RPMI7951 (cell line): ENCODE measurements at places on chromosomes 1 and 21.

GRCh38 chr1:202046227-202046626 lies 35.8 kb downstream of the ELF3 start:
- DNase-seq: no peak

GRCh38 chr1:157992031-157992832 lies 1.2 kb upstream of the KIRREL1 start:
- peak; percentile 64 for DNase-seq

DNA sequence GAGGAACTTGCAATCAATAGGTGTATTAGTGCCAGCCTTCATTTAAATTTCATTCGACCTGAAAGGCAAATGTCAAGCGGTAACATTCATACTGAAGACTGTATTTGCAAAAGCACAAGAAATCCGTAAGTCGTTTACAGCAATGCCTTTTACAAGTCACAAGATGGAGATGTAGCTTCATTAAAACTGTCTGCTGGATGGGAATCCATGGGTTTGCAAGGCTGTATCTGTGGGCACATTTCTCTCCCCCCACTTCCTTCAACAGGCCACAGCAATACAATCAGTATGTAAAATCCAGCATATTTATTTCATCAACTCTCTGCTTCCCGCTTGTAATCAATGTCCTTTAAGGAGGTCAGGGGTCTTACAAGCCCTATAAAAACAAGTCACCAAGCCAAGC lies 147.1 kb downstream of the SLC45A1 start:
- no peak for DNase-seq

- DNase-seq: no peak
Observed at GRCh38 chr1:230424391-230425251, 1.5 kb downstream of the PGBD5 start.

- no peak for DNase-seq
Observed at GRCh38 chr1:233246965-233247364, 48.6 kb downstream of the PCNX2 start.

DNA sequence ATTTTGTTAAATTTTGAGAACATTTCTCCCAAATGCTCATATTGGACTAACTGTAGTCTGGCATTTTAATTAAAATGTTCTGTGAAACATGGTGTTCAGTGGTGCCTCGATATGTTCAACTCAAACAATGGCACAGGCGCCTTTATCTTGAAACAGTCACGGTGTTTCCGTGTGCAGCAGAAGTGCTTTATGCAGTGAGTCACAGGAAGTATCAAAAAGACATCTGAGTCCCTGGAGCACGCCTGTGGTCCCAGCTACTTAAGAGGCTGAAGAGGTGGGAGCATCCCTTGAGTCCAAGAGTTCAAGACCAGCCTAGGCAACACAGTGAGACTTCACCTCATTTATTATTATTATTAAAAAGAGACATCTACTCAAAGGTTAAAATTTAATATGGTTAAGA lies 52.2 kb downstream of the GREM2 start:
- DNase-seq: peak; percentile 33

DNA sequence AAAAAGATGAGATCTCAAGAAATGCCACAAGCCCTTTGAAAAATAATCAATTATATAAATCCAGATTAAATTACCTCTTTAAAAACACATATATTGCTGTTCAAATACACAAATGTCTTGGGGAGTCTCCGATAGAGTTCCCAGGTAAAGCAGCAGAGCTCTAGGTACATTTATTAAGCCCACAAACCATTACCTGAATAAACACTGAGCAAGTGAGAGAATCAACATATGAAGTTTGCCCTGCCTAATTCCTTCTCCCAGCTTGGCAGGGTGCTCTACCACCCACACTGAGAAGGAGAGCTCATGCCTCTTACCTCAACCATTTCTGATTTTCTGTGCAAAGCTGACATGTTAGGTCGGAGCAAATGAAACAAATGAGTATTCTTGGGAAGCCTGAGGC lies 402.4 kb downstream of the KCNH1 start:
- DNase-seq: no peak

- peak; percentile 22 for DNase-seq
Observed at GRCh38 chr1:160309185-160309557, 24.2 kb upstream of the PEX19 start.

DNA sequence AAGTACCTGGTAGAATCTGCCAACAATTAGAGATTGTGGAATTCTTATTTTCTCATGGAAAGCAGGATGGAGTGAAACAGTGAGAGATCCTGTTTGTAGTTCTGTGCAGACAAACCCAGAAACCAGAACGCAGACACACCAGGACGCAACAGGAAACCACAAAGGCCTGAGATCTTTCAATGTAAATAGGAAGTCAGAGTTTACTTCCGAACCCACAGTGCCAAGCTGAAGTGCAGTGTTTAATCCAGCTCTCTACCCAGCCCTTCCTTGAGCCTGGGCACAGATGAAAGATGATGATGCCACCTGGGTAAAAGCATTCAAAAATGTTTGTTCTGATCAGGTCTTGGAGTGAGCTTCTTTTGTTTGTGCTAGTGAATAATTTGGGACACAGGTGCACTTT lies 244.2 kb upstream of the HOOK1 start:
- DNase-seq: peak; percentile 35

- DNase-seq: no peak
Observed at GRCh38 chr1:192901500-192901899, 92.7 kb downstream of the RGS2 start.

GRCh38 chr1:21494196-21494595 lies 15.0 kb upstream of the ALPL start:
- no peak for DNase-seq

GRCh38 chr1:58919959-58920321 lies 136.1 kb upstream of the JUN start:
- DNase-seq: no peak

GRCh38 chr1:20645414-20645813 lies 12.2 kb downstream of the PINK1 start:
- DNase-seq: no peak

GRCh38 chr1:39829791-39830533 lies 41.3 kb upstream of the BMP8B start:
- peak; percentile 7 for DNase-seq

GRCh38 chr1:65359888-65360287 lies 50.5 kb downstream of the DNAJC6 start:
- no peak for DNase-seq

GRCh38 chr1:28110555-28110954 lies 22.1 kb upstream of the EYA3 start:
- DNase-seq: peak; percentile 44

GRCh38 chr1:22872981-22873664 lies 99.5 kb downstream of the LACTBL1 start:
- DNase-seq: peak; percentile 20

DNA sequence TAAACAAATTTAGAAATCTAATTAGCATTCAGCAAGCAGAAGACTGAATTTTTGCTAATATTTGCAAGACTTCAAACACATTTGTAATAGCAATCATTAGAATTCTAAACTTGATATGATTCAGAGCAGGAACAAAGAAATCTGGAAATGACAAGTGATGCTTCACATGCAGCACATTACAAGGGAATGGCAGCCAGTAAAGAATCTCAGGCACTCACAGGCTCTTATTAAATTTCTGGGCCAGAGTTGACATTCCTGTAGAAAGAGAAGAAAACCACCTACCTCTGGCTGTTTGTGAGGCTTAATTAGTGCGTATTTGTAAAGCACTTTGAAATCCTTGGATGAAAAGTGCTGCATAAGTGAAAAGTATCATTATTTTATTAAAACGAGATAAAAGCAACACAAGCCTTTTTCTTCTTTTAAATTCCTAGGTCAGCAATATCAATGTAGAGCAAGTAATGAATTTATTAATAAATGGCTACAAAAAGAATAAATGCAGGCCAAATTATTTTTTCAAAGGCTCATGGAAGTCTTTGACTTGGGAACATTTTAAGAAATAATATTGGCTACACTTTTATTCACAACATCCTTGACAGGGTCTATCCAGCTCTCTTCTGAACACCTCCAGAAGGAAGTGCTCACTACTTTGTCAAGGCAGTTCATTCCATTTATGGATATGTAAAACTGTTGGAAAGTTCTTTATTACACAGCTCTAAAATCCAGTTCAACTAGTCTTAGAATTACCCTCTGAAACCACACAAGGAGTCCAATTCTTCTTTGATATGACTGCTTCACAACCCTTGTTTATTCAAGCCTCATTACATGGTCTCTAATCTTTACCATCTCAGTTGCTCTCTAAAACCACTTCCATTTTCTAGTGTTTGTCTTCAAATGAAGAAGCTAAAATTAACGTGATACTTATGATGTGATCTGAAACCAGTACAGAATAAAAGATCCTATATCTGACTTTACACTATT lies 32.1 kb upstream of the SCYL3 start:
- DNase-seq: peak; percentile 21

DNA sequence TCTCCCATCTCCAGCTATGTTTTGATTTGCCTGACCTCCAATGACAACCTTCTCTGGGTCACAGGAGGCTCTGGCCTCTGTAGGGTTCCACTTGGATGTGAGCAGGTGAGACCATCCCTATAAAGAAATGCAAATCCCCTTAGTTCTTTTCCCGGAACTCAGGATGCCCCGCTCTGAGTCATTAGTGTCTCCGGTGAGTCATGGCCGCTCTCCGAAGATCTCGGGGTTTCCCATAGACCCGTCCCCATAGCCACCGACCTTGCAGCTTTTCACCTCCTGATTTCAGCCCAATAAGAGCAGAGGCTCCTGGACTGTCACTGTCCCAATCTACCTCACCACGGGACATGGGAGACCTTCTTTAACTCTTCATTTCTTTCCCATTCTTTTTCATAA lies 98.2 kb downstream of the PGBD5 start:
- peak; percentile 63 for DNase-seq

- DNase-seq: no peak
Observed at GRCh38 chr1:229950020-229950419, 117.0 kb upstream of the GALNT2 start.

DNA sequence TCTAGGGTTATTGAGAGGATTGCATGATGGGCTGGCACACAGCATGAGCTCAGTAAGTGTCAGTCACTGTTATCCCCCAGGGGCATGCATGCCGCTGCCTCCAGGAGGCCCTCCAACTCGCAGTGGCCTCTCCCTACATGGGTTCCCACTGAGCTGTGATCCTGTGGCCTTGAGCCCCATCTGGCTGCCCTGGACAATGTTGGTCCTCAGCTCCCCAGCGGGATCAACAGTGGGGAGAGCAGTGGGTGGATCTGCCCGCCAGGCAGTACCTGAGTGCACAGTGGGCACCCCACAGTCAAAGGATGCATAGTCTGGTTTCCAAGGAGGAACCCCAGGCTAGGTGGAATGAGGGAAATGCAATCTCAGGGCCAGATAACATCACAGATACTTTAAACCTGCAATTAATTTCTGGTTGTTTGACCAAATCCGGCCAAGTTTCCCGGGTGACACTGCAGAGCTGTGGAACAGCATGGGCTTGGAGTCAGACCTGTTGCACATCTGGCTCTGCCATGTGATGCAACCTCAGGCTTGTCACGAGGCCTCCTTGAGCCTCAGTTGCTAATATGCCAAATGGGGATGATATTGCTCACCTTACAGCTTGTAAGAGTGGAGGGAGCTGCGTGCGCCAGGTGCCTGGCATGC lies 9.3 kb downstream of the PADI3 start:
- DNase-seq: peak; percentile 94

- DNase-seq: no peak
Observed at GRCh38 chr1:88145752-88146151, 538.3 kb upstream of the PKN2 start.

GRCh38 chr1:21174654-21175323 lies 1.9 kb downstream of the EIF4G3 start:
- peak; percentile 40 for DNase-seq

DNA sequence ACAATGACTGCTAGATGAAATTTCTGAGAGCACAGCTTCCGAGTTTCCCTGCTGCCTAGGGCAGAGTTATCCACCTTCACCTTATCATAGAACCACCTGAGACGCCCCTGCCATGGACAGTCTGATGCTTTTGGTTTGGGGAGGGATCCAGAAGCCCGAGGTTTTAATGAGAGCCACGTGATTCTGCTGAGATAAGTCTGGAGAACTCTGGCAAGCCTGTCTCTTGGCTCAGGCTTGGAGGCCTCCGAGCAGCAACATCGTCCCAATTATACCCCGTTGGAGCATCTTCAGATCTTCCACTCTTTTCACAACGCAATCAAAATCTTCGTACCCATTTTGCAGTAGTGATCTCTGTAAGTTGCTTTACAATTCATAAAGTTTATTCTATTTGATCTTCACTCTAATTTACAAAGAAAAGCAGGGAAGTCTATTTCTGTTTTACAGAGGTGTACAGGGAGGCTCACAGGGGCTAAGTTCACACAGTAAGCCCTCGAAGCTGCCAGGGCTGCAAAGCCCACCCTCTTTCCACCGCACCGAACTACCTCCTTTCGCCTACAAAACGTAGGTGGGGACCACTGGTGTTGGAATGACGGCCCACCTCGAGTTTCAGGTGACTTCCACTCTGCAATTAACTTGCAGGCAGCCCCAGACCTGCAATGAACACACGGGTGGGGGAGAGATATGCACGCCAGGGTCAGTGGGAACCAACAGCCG lies 513 bp upstream of the HHAT start:
- no peak for DNase-seq

DNA sequence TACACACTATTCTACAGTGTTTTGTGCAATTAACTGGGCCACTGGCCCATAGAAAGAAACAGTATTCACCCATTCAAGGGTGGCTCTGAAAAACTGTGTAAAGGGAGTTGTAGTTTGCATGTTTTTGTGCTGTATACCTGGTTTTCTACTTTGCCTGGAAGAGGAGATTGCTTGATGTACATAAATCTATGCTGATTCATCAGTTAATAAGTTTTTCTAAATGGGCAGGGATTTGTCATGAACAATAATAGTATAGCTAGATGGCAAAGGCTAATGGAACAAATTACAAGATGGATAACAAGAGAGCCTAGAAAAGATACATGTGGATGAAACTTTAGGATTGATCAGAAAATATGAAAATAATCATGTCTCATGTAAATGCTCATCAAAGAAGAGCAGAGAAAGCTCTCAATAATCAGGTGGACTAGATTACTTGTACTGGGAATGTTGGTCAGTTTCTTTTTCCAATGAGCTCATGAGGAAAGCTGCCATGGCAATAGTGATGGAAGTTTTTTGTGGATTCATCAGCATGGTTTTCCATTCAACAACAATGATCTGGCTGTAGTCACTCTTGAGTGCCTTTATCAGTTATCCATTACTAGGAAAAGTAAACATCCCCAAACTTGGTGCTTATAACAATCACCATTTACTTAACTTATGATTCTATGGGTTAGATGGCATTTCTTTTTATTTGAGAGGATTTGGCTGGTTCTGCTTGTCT lies 602.8 kb downstream of the BRINP3 start:
- DNase-seq: no peak
